ENCODE measurements at places on chromosomes 7 and 10.

DNA sequence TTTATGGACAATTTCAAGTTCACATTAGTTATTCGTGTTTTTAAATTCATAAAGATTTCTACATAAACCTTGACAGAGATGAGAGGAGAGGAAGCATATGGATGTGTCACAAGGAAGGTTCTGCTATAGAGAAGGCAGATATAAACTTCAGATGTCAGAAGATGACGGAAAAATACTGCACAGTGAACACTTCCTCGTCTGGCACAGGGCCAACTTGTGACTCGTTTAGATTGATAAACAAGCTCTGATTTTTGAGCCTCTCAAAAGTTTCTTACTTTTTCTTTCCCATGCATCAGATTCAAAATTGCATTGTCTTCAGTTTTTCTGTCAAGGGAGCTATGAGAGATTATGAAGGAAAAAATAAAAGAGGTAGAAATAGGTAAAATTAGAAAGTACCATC is 156.4 kb upstream of the MINDY3 start:
- no peak for DNase-seq

DNA sequence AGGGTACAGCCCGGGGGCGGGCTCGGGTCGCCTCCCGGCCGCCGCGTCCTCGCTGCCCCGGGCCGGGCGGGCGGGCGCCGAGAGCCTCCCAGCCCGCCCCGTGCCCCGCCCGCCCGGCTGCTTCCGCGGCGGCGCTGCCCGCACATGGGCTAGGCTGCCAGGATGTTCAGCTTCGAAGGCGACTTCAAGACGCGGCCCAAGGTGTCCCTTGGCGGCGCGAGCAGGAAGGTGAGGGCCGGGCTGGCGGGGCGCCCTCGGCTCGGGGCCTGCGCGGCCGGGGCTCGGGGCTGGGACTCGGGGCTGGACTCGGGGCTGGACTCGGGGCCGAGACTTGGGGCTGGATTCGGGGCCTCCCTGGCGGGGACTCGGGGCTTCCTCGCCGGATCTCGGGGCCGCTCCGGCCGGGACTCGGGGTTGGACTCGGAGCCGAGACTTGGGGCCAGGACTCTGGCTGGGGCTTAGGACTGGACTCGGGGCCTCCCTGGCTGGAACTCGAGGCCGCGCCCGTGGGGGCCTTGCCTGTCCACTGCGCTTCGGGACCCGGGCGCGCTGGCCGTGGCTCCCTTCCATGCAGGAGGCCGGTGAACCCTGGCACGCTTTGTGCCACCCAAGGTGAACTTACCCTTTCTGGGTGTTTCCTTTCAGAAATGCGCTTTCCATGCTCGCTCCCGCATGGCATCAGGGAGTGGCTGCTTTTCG is 534 bp downstream of the UBE3C start:
- peak; percentile 70 for DNase-seq

DNA sequence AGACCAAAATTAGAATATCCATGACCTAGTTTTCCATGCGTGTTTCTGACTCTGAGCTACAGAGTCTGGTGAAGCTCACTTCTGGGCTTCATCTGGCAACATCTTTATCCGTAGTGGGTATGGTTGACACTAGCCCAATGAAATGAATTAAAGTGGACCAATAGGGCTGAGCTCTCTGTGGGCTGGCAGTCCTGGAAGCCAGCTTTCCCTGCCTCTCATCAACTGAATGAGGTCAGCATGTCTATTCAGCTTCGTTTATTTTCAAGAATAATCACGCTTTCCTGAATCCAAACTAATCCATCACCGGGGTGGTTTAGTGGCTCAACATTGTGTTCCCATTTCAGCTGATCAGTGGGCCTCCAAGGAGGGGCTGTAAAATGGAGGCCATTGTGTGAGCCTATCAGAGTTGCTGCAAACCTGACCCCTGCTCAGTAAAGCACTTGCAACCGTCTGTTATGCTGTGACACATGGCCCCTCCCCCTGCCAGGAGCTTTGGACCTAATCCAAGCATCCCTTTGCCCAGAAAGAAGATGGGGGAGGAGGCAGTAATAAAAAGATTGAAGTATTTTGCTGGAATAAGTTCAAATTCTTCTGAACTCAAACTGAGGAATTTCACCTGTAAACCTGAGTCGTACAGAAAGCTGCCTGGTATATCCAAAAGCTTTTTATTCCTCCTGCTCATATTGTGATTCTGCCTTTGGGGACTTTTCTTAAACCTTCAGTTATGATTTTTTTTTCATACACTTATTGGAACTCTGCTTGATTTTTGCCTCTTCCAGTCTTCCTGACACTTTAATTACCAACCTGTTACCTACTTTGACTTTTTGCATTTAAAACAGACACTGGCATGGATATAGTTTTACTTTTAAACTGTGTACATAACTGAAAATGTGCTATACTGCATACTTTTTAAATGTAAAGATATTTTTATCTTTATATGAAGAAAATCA is 35.5 kb downstream of the CAV1 start:
- no peak for DNase-seq

DNA sequence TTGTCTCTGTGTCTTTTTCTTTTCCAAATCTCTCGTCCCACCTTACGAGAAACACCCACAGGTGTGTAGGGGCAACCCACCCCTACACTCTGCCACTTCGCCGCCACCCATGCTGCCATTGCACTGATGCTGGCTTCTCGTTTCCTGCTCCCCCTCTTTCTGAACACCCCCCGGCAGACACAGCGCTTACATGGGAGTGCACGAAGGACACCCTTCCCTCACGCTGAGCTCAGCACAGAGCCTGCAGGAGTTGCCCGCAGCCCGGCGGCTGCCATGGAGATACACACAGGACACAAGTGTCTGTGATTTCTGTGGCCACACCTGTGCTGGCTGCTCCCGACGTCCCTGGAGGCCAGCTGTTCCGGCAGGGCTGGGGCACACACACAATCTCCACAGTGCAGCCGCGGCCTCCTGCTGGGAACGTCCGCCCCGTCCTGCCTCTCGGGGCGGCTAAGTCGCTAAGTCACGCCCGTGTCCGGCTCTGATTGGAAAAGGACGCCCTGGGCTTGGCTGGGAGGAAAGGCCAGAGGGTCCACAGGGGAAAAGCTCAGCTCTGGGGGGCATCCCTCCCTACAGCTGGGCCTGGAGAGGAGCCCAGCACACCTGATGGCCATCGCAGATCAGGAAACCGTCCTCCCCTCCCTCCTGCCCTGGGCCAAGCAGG is 349.8 kb downstream of the PTPRN2 start:
- no peak for DNase-seq

DNA sequence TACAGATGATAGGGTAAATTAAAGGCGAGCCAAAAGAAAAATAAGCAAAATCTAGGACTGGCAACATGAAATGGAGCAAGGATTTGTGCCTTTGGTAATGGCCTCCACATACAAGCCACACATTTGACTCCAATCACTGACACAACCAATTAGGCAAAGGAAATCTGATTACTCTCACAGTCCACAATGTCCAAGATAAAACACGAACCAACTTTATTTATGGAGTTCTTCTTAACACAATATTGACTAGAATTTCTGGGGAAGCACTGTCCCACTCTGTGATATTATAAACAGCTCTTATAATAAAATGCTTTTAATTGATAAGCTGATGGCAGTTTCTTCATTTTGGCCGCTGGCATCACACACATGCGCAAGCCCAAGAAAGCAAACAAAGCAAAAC is 334.2 kb downstream of the ABCA13 start:
- no peak for DNase-seq

- DNase-seq: no peak
Observed at GRCh38 chr7:16754856-16755317, 1.3 kb downstream of the TSPAN13 start.

GRCh38 chr7:3345699-3346481 is 44.8 kb downstream of the SDK1 start:
- no peak for DNase-seq

- DNase-seq: no peak
Observed at GRCh38 chr7:83178796-83179195, 16.1 kb upstream of the PCLO start.

- DNase-seq: no peak
Observed at GRCh38 chr10:79098596-79099015, 29.8 kb downstream of the ZMIZ1 start.

GRCh38 chr7:17289074-17289645 is 9.3 kb upstream of the AHR start:
- no peak for DNase-seq

DNA sequence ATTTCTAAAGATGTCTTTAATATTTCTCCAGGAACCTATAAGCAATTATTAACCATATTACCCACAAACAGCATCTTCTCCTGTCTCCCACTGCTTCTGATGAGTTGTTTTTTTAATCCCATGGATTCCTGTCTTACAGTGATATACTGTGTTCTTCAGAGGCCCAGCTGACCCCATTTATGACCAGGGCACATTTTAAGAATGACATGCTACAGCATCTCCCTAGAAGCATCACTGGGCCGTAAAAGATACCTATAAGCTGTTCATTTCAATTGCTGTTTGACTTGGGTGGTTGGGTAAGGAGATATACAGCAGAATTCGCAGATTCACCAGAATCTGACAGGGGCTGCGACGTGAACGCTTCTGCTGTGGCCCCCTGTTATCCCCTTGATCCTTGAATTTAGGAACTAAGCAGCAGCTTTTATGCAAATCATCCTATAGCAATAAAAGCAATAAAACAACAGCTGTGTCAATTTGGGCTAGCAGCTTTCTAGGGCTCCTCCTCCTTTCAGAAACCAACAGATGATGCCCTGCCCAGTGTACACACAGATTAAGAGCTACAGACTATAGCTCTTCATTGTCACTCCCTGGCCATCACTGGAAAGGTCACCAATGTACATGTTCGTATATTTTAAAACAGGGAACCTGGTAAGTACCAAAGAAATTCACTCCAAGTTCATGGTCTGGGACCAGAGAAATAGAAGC is 86.8 kb downstream of the CPEB3 start:
- DNase-seq: no peak

DNA sequence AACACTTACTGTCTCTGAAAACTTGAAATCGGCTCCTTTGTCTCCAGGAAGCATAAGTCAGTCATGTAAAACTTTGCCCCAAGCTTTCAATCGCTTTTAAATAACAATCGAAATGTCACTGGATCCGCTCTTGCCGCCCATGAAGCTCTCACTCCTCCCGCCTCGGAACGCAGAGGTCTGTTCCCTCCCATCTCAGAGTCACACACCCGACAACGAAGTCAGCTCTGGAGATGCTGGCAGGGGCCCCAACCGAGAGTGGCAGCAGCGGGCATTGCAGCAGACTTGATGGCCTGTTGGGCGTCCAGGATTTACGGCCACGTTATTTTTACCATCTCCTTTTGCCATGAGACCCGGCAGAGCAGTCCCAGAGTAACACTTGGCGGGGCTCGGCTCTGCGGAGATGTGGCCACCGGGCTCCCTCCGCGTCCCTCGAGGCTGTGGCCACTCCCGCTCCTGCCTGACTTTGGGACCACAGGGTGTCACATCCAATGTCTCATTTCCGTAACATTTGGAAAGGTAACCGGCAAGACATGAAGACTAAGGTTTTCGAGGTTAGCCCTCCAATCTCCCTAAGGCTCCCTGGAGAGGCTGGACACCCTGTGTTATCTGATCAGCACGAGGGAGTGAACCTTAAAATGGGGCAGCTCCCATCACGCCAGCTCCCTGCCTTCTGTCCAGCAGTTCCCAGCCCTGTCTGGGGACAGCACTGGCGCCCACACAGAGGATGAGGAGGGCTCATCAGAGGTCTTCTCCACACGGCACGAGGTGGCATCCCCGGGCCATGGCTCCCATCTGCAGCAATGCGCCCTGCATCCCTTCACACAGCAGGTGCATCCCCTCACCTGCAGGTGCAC is 62.8 kb upstream of the ADGRA1 start:
- no peak for DNase-seq

GRCh38 chr7:72337390-72338167 is 74.6 kb downstream of the CALN1 start:
- no peak for DNase-seq

GRCh38 chr10:59033622-59034021 is 142.8 kb upstream of the PHYHIPL start:
- DNase-seq: no peak
